ENCODE measurements at places on chromosomes 1 and 21.

GRCh38 chr1:227317011-227317451 is 1.3 kb downstream of the CDC42BPA start:
- DNase-seq = no peak

- DNase-seq = no peak
Observed at GRCh38 chr1:38213646-38214434, 167.2 kb upstream of the POU3F1 start.

GRCh38 chr1:94675373-94675772 is 133.8 kb upstream of the F3 start:
- DNase-seq = no peak

DNA sequence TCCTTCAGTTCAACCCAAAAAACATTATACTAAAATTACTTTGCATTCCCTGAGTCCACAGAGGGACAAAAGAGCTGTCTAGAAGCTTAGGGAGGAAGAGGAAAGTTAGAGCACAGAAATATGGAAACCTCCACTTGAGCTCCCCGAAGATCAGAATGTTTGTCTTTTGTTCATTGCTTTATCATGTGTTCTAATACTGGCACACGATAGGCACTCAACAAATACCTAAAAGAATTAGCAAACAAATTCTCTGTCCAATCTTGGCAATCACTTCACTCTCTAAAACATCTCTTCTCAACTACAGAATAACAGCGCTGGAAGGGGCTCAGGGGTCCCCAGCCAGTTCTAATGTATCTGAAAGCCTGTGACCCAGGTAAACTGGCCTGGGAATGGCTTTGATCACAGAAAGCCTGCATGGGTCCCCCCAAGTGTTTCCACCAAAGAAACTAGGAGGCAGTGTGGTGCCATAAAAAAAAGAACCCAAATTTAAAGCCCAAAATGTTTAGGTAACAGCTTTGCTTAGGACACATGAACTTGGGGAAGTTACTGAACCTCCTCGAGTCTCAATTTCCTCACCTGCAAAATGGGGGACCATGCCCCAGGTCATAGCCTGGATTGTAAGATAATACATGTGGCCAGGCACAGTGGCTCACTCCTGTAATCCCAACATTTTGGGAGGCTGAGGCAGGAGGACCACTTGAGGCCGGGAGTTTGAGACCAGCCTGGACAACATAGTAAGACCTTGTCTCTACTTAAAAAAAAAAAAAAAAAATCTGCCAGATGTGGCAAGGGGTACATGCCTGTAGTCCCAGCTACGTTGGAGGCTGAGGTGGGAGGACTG is 45.8 kb downstream of the SSBP3 start:
- DNase-seq = no peak

- DNase-seq = no peak
Observed at GRCh38 chr21:45336870-45337269, 49.2 kb upstream of the POFUT2 start.
